NCI-H2029 treated with DMSO at 0.1 percent for 48 hours (cell line): ENCODE measurements at places on chromosomes 16 and 17.

DNA sequence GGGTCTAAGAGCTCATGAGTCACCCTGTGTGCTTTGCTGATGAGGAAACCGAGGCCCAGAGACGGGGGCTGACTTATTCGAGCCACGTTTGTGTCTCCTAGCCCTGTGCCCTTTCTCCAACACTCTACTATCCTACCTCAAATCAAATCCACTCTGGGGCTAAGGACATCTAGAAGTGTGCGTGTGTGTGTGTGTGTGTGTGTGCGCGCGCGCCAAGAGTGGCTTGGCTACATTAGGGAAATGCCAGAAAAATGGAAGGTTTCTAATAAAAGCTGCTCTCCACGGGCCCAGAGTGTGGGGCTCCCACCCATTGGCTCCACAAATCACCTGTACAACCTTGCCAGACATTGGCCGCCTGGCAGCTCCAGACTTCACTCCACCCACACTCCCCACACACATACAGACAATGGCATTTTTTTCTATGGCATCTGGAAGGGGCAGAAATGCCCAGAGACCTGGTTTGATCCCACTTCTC, 30.3 kb upstream of the PHOSPHO1 start:
- DNase-seq = no peak

GRCh38 chr17:71760062-71760720, 360.6 kb upstream of the SOX9 start:
- DNase-seq = no peak

DNA sequence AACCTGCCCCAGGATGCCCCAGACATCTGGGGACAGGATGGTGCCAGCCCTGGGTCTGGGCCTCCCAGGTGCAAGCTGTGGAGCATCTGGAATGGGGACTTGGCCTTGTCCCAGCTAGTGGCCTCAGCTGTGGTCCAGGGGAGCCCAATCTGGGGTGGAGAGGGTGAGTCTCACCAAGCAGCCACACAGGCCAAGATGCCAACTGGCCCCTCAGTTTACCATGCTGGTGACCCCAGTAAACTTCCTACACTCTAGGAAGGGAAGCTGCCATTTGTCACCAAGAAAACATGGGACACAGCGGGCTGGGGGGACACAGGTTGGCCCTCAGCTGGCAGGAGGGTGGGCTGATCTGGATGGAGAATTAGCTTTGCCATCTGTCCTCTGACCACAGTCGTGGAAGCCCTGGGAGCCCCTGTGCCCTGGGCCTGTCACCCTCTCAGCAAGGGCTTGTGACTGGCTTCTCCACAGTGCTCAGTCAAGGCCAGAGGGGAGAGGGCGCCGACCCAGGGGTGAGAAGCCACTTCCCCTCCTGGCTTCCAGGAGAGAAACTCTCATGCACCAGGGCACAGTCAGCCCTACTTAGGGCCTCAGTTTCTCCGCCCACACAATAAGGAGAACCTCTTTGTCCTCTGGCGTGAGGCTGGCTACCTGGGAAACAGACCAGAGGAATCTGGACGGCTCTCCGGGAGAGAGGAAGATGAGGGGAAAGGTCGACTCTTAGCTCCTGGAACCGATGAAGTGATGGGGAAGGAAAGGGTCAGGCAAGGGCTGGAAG, 126.4 kb upstream of the SMURF2 start:
- no peak for DNase-seq

DNA sequence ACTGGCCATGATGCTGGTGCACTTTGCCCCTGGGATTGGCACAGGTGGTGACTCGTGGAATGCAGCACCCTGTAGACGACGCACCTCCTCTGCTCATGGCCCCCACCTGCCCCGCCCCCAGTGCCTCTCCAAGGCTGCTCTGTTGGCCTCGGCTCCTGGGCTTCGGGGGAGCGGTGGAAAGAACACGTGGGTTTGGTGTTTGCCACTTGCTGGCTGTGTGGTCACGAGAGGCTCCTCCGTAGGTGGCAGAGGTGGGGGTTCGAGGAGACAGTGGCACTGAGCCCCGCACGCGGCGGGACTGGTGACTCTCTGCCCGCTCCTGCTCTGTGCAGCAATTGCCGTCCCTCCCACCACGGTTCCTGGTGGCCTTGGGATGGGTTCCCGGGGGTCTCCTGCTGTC, 82.8 kb upstream of the ZNF750 start:
- DNase-seq = no peak

- DNase-seq = no peak
These were observed 15.0 kb upstream of the SPHK1 start for GRCh38 chr17:76369379-76369778.

DNA sequence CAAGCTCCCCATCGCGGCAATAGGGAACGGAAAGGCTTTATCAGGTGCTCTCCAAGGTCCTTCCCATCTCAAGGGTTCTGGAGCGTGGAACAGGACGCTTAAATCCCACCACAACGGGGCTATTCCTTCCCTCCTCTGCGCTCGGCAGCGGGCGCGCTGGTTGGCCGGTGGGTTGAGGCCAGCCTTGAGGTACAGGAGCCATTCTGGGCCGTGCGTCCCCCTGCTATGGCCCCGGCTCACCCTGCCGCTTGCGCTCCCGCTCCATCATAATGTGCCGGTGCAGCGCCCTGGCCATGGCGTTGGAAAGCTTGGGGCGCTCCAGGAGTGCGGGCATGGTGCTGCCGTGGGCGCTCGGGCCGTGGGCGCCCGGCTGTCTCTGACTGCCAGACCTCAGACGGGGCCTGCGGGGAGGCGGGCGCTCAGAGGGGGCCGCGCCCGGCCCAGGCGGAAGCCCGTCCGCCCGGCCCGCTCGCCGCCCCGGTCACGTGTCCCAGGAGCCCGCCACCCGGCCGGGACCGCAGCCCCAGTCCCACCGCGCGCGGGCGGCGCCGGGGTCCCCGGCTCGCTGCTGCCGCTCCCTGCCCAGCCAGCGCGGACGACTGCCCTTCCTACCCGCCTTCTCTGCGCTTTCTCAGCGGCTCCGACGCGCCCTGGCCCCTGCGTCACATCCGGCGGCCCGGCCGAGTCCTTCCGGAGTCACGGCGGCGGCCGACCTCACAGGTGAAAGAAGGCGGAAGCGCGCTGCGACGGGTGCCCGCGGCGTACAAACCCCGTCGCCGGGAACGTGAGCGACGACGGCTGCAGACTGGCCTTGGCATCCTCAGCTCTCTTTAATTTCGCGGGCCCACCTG, at the start of gene GPS2:
GPS2 (minus strand) TSS at position 642 of the 851 bp plus-strand sequence; CDS start at position 334, 308 bp downstream.
- peak; percentile 23 for DNase-seq

- DNase-seq = no peak
These were observed 33.1 kb downstream of the CTU2 start for GRCh38 chr16:88739139-88739976.

- no peak for DNase-seq
These were observed 27.8 kb downstream of the TMEM204 start for GRCh38 chr16:1561266-1561665.

- DNase-seq = peak; percentile 63
These were observed 30.1 kb upstream of the GAA start for GRCh38 chr17:80071116-80071841.

GRCh38 chr16:50717091-50717490, 23.7 kb downstream of the NOD2 start:
- no peak for DNase-seq

- DNase-seq = no peak
These were observed 95.6 kb downstream of the WSCD1 start for GRCh38 chr17:6165806-6166205.

- no peak for DNase-seq
These were observed 542 bp downstream of the SLC39A11 start for GRCh38 chr17:73091770-73092522.

- DNase-seq = no peak
These were observed 214.9 kb upstream of the MON1B start for GRCh38 chr16:76976101-76976500.

DNA sequence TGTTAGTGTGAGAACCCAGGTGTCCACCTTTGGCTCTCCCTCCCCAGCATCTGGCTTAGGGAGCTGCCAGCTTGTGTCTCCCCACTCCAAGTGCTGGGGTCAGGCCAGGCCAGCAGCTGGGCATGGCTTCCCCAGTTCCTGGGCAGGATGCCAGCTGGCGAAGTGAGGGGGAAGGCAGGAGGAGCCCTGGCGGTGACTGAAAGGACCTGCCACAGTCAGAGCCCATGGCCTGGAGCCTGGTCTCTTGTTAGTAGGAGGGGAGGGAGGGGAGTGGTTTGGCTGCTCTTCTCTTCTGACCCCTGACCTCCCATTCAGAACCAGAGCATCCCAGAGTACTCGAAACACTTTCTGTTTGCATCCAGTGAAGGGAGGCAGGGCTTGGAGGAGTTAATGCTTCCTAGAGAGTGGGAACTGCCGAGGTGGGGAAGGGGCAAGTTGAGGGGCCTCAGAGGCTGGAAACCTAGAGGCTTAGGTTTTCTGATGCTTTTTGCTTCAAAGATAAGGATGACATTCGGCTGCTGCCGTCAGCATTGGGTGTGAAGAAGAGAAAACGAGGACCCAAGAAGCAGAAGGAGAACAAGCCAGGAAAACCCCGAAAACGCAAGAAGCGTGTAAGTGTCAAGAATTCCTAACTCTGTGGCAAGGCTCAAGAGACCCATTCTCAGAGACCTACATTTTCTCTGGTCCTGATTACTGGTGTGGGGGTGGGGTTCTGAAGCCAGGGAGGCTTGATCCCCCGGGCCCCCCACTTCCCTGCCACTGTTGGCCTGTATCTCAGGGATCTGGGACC, 772 bp downstream of the CHD3 start:
- peak; percentile 72 for DNase-seq

- DNase-seq = no peak
These were observed 242.3 kb downstream of the CCDC182 start for GRCh38 chr17:57502811-57503241.

DNA sequence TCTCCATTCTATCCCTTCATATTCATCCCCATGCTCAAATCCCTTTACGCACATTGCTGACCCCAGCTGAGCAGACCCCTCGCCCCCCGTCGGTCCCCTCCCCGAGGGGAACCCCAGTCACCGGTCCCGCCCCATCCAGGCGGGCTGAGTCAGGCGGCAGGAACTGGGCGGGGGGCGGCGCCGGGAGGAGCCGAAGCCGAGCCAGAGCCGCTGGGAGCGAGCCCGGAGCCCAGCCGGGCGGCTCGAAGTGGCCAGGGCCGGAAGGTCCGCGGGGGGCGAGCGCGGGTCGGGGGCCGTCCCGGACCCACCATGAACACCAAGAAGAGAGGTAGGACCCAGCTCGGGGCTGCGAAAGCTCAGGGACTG, 8.6 kb downstream of the RIPOR1 start:
- DNase-seq = no peak

DNA sequence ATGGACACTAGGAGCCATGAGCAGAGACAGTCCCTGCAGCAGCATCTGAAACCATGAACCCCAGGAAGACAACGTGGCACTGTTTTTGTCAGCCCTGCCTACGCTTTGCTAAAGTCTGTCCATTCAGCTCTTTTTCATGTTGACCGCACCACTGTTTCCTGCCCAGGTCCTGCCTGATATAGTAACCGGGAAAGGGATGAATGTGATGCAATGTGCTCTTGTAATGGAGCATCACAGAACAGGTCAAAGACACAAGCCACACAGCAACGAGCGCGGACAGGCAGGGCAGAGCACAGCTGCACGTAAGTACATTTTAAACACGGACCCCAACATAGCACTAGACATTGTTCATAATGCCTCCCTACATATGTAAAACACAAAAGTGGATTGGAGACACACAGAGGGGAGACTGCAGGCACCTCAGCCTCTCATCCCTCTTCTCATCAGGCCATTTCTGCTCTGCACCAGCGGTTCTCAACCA, 16.9 kb upstream of the TNFRSF13B start:
- DNase-seq = no peak

GRCh38 chr16:11896486-11897176, 19.1 kb downstream of the GSPT1 start:
- DNase-seq = no peak

DNA sequence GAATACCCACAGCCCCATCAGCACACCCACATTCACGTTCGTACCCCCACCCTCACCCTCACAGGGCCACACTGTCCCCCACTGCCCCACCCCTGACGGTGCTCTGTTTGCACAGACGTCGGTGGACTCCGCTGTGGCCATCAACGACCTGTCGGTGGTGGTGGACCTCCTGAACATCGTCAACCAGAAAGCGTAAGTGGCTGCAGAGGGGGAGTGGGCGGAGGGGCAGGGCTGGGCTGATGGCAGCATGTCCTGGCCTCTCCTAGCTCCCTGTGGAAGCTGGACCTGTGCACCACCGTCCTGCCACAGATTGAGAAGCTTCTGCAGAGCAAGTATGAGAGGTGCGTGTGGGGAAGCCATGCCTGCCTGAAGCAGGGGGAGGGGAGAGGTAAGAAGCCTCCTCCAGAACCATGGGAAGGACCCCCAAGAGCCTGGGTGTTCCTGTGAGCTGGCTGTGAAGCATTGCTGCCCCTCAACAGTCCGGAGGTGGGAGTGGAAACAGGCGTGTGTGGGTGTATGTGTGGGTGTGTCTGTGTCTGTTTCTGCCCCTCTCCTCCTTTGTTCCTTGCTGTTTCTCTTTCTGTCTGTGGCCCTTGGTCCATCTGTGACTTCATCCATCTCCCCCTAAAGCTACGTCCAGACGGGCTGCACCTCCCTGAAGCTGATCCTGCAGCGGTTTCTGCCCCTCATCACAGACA, 20.3 kb downstream of the KATNB1 start:
- DNase-seq = no peak

GRCh38 chr17:4476017-4476416, 22.7 kb upstream of the SPNS2 start:
- DNase-seq = no peak

GRCh38 chr16:67529582-67530012, 968 bp downstream of the RIPOR1 start:
- no peak for DNase-seq

- no peak for DNase-seq
These were observed 15.3 kb downstream of the ZZEF1 start for GRCh38 chr17:4127555-4127954.

DNA sequence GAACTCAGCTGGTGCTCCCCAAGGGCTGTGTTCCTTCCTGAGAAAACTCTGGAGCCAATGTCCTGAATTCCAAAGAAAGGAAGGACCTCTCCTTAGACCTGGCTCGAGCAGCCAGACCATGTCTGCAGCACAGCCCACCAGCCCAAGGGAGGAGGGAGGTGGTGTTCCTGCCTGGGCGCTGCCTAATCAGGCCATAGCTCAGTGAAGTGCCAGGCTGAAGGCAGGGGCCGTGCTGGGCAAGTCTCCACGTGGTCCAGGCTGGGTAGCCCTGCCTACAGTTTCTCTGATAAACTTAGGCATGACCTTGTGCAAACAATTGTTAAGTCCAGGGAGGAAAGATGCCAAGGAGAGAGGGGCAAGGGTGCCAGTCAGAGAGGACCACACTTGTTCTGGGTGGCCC, 76.8 kb downstream of the MPRIP start:
- DNase-seq = no peak

GRCh38 chr17:45261577-45262515, at the start of gene SPATA32:
Gene SPATA32, minus strand, starts transcription at chr17:45262094. Its CDS starts 78 bp downstream, at chr17:45262016.
- DNase-seq = no peak

GRCh38 chr16:75621170-75621477, 2.0 kb downstream of the ADAT1 start:
- DNase-seq = no peak

GRCh38 chr17:3697103-3697476, 1.1 kb upstream of the P2RX5 start:
- DNase-seq = no peak

DNA sequence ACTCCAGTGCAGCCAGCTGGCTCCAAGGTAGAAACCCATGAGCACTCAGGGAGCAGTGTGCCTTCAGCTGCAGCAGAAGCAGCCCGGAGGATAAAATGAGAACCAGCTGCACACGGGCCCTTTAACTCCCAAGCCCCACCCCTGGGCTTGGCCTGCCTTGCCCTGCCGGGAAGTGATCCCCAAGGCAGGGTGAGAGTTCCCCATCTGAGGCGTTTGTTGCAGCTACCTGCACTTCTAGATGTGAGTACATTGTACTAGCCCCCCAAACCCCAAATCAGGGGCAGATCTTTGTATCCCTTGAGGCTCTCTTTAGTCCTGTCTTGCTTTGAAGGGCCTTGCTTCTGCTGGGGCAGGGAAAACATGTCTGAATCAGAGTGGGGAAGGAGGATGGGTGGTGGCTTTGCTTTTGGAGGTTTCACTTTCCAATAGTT, at the start of gene MVP:
MVP (plus strand) TSS at position 192 of the 431 bp plus-strand sequence. CDS start 10,088 bp downstream, outside the sequence.
- no peak for DNase-seq
